ENCODE measurements at places on chromosomes 3 and 15. TPM values are rescaled to one million over a fixed set of nuclear protein-coding genes. Genes with fewer than 3 reads are reported as not detected.

Gene CCR9
- total RNA-seq = not detected

Gene GOLGB1
- total RNA-seq = 70.5 TPM

Gene LRRC31
- not detected for total RNA-seq

Gene LNP1
- 3.7 TPM for total RNA-seq

Gene AGBL1
- not detected for total RNA-seq

Gene TM4SF4
- 0.12 TPM for total RNA-seq

Gene RGMA
- 31.6 TPM for total RNA-seq

Gene LTK
- not detected for total RNA-seq

Gene RETNLB
- total RNA-seq = not detected

Gene MINDY4B
- total RNA-seq = not detected

Gene AP3B2
- total RNA-seq = 0.60 TPM

Gene KIF15
- total RNA-seq = 0.30 TPM

Gene CADM2
- 0.83 TPM for total RNA-seq

Gene CYP8B1
- not detected for total RNA-seq

DNA sequence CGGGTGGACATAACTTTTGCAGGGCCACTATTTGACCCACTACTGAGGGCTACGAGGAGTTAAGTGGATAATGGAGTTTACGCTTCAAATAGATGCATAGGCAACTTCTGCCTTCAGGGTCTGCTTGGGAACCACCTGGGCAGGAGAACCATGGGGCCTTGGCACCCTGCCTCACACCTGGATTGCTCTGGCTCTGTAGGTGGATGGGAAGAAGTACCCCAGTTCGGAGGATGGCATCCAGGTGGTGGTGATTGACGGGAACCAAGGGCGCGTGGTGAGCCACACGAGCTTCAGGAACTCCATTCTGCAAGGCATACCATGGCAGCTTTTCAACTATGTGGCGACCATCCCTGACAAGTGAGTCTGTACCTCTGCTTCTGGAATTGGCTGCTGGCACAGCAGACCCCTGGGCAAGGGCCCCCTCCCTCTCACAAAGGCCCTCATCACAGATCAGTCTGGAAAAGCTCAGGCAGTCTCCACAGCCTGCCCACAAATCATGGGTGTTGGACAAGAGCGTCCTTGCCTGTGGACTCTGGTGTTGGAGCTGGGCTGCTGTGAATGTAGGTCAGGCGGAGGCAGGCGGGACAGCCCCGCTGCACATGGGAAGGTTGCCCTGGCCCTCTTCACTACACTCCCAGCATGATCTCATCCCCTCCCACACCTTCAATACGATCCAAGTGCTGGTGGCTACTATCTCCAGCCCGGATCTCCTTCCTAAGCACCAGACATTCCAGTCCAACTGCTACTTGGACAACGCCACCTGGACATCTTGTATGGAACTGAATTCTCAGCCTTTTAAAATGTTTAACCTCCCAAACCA lies 46.7 kb downstream of the MESD start:
- DNase-seq = no peak

DNA sequence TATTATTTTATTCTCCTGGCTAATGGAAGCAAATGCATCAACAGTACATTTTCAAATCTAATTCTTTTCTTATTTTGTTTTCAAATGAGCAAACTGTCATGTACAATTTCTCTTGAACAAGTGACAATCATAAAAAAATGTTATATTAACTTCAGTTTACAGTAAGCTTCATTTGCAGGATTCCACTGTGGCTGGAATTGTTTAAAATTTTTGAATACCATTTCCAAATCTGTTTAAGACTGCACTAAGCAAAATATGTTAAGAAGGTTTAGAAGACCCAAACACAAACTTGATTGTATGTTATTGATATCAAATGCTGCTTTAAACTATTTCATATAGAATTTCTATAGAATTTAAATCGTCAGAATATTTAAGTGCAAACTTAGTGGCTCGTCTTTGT lies 92.8 kb downstream of the ZNF280D start:
- no peak for DNase-seq

DNA sequence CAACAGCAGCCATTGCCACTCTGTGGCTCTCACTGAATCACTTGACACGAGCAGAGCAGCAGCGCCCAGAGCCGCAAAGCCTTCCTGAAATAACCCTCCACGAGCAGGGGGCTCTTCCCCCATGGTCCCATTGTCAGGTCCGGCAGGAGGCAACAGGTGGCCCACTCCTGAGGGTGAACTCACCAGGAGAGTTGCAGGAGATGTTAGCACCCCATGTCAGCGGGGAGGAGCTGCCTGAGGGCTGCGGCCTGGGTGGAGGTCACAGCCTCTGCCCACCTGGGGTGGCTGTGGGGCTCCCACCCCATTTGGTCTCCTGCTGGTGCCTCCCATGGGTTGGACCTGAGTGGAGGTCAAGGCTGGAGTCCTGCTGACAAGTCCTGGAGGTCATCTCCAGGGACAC lies 12.3 kb upstream of the C3orf22 start:
- no peak for DNase-seq

DNA sequence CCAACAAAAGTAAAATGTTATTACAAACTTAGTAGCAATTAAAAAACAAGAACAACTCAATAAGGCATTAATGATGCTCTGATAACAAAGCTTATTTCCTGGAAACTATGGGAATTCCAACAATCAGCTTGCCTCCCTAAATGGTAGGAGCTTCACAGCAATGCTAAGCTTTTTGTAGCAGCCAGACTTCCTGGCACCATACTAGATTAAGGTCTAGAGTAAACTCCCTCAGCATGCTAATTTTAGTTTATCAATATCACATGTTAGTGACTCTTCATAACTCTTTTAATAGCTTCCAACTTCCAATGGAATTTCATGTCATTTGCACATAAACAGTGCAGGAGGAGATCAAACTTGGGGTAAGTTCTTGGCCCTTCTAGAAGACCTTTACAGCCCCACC lies 782.0 kb downstream of the MCTP2 start:
- no peak for DNase-seq

- no peak for DNase-seq
Observed at GRCh38 chr3:146026547-146026946, 134.4 kb downstream of the PLOD2 start.

- DNase-seq = no peak
Observed at GRCh38 chr3:56795097-56795828, 6.5 kb downstream of the ARHGEF3 start.

- no peak for DNase-seq
Observed at GRCh38 chr15:45790325-45790943, 155.6 kb downstream of the SQOR start.

DNA sequence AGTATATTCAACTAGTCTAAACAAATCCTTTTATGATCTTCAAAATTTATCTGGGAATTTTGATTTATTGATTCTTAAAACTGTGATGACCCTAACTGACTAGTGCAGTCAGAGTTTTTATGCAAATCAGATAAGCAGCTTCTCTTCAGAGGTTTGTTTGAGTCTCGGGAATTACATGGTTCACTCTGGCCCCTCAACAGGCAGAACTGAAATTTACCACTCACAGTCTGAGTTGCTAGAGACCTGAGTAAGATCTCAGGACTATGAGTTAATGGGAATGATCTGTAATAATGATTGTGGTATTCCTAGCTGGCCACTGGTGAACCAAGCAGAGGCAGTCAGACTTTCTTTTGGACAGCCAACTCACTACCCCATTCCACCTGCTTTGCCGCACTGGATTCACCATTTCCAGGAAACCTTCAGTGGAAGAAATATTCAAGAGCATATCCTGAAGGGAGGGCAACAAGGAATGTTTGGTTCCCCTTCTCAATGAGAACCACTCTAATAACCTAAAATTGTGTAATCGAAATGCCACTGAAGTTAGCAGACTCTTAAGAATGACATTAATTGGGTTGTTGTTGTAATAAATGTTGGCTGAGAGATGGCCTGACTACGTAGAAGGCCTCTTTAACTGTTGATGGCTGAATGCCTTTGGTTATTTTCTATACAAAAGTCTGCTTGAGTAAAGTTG lies 11.5 kb upstream of the DNAJC13 start:
- DNase-seq = no peak

DNA sequence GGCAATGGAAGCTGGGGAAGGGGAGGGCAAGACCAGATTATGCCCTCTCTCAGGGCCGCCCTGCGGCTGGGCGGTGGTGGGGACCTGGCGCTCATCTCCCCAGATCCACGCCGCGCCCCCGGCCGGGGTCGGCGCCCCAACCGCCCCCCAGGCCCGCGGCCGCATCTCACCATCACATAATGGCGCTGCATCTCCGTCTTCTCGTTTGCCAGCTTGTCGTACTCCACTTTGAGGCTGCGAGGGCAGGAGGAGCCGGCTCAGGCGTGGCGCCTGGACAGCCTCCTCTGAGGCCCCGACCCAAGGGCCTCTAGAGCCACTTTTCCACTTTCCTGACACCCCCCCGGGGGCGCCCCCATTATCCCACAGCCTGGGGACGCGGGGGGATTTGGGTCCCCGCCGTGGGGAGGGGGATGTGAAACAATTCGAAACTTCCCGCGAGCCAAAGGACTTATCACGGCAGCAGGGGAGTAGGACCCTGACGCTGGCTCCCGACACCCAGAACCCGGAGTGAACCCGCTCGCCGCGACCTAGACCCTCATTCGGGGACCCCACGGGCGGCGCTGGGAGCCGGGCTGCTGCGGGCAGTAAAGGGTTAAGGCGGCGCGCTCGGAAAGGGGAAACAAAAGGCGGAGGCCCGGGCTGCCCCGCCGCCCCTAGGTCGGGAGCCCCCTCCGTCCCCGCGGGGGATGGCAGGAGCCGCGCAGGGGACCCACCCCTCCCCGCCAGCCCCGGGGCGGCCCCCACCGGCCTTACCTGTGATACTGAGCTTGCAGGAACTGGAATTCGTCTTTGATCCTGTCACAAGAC lies 2.1 kb downstream of the TLE3 start:
- DNase-seq = peak; percentile 47

DNA sequence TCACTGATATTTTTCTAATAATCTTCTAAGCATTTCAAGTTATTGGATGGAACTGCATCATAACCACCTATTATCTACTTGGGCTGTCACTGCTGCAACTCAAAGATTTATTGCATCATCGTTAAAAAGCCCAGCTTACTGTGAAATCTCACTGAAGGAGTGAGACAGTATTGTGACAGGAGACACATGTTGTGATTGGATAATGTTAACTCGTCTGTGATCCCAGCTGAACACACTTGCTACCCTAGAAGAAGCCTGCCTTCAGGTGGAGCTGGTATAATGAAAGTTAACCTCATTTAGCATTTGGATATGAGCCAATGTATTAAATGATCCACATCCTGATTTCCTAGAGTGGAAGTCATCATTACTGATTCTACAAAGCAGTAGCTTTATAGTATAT lies 138.1 kb downstream of the MAP2K5 start:
- DNase-seq = no peak

DNA sequence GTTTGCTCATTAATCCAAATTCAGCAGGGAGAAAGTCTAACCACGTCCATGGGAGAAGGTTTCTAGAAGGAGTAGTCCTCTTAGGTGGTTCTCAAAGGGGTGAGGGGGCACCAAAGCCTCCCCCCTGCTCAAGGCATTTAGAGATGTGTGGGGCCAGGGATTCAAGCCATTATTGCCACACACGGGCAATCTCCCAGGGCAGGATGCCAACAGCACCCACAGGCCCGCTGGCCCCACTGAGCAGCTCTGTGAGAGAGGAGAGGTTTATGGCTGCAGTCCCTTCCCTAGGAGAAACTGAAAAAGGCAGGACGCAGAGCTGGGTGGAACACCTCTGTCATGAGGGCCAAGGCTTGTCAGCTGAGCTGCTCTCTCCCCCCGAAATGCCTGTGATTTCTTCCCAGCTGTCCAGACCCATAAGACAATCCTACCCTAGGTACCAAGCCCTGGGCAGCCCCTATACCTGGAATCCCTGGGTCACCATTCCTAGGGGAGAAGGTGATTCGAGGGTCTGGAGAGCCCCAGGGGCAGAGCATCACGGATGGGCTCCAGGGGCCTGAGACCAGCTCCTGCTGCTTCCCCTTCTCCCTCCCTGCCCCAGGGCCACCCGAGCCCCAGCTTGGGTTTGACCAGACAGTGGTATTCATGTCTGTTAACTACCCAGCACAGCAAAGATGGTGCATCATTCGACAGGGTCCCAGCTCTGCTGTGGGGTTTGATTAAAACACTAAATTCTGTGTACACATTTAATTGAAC lies 39.0 kb downstream of the WHAMM start:
- DNase-seq = no peak

- no peak for DNase-seq
Observed at GRCh38 chr15:55037071-55037470, 159.7 kb downstream of the RSL24D1 start.

DNA sequence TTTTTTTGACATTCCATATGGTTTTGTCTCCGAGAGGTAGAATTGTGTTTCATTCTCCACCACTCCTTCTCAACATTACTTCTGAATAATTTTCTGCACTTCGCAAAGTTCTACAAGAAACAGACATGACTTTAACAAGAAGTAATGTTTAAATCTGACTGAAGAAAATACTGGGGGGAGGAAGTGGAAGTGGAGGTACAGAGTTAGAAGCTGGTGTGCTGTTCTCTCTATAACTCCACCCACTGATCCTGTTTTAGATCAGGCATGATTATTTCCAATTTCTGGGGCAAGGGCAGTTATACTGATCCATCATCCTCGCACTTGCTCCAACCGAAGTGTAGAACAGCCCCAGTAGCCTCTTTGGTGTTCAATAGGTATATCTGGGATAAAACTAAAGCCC lies 9.2 kb upstream of the MCCC1 start:
- no peak for DNase-seq

GRCh38 chr15:52163321-52164190 lies 27.6 kb downstream of the GNB5 start:
- no peak for DNase-seq

DNA sequence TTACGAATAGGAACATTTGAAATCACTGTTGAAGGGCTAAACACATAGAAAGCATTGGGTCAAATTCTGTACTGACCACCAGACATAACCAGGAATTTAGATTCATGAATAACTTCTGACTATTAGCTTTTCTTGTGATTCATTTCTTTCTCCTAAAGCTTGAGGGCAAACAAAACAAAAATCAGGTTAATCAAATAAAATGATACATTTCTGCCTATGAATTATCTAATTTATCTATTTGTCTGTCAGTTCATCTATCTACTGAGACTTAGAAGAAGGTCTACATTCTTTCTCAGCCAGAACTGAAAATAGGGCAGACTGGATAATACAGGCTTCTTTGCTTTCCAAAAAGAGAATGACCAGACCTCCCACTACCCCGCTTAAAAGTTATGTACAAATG lies 65.9 kb upstream of the ST3GAL6 start:
- DNase-seq = no peak

GRCh38 chr3:69817988-69818387 lies 78.7 kb downstream of the MITF start:
- no peak for DNase-seq

DNA sequence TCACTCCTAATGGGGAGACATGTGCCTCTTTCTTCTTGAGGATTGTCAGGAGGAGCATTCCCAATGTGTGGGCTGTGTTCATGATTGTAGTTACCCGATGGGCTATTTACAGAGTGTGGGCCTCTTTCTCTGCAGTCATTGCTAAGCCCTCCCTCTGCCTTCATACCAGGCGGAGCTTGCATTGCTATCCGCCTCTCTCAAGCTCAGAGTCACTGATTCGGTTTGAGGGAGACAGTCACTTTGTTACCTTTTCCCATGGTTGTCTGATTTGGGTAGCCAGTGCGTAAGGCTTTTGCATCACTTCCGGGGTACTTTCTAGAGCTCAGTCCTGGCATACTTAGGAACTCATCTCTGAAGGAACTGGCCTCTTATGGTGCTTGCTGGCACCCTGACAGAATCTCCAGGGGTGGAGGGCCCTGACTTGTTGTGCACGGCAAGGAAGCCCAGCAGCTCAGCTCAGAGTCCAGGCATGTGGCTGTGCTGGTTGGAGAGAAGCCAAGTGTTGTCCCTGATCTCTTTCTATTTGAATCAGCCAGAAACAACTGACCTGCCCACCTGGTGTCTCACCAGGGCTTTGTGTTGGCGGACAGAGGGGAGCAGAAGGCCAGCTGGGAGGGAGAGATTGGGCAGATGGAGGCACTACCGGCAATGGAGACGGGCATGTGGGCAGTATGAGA lies 79.8 kb downstream of the EPHB1 start:
- no peak for DNase-seq
